ENCODE measurements at places on chromosomes 1 and 21.

GRCh38 chr21:15671188-15671587 lies 58.6 kb upstream of the USP25 start:
- no peak for DNase-seq

- peak; percentile 47 for DNase-seq
Measured at GRCh38 chr1:178310685-178311105, 186.1 kb downstream of the CLEC20A start.

- DNase-seq: no peak
Measured at GRCh38 chr21:26153758-26154157, 16.8 kb downstream of the APP start.

GRCh38 chr1:113684153-113684541 lies 75.1 kb downstream of the PHTF1 start:
- no peak for DNase-seq

DNA sequence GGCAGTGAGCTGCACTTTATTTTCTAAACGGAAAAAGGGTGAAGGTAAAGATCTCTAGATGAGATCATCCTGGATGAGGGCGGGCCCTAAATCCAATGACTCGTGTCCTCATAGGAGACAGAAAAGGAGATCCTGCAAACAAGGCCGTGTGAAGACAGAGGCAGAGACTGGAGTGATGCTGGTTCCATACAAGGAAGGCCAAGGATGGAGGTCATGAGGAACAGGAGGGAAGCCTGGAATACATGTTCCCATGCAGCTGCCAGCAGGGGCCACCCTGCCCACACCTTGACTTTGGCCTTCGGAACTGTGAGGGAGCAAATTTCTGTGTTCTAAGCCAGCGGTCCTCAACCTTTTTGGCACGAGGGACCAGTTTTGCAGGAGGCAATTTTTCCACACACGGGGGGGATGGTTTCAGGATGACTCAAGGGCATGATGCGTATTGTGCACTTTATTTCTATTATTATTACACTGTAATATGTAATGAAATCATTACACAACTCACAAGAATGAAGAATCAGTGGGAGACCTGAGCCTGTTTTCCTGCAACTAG lies 94.3 kb downstream of the PSMG1 start:
- DNase-seq: no peak

- no peak for DNase-seq
Measured at GRCh38 chr1:208209286-208209685, 34.9 kb downstream of the PLXNA2 start.

- DNase-seq: no peak
Measured at GRCh38 chr1:110556471-110556807, 37.5 kb upstream of the KCNA10 start.

GRCh38 chr1:108154314-108154713 lies 45.8 kb downstream of the SLC25A24 start:
- DNase-seq: no peak

DNA sequence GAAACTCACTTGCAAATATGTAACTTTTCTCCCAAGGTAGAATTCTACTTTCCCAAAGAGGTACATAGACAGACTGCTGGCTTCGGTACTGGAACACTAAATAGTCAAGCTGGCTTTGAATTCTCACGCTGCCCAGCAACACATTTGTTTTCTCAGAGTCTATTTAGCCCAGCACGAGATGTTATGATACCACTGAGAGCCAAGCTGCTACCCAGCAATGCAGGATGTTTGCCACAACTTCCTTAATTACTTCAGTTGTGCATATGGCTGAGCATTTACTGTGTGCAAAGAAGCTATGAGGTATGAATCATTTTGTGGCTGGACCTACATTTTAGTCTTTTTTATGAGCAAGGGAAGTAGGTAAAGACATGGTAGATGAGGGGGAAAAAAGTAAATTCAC lies 793.2 kb downstream of the PLA2G4A start:
- no peak for DNase-seq

GRCh38 chr1:216183454-216183853 lies 239.8 kb downstream of the USH2A start:
- DNase-seq: no peak

DNA sequence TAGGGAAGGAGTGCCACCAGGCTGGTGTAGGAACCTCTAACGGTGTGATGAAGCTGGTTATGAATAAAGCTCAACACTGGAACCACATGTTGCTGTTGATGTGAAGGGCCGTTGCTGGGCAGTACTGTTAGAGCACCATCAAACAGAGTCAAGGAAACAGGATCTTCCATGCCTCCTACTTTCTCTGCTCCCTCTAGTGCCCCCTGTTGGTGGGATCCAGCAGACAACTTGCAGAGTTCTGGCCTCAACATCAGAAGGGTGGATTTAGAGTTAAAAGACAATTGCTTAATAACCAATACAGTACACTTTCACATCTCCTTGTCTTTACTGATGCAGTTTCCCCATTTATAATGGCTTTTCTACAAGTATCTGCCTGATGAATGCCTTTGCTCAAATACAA lies 336.4 kb downstream of the NTNG1 start:
- peak; percentile 17 for DNase-seq

GRCh38 chr1:213988507-213989001 lies 781 bp downstream of the PROX1 start:
- DNase-seq: no peak

GRCh38 chr21:43333298-43334062 lies 93.5 kb downstream of the SIK1 start:
- no peak for DNase-seq

- DNase-seq: no peak
Measured at GRCh38 chr21:45637883-45638282, 5.6 kb upstream of the PCBP3 start.

- peak; percentile 53 for DNase-seq
Measured at GRCh38 chr1:46547481-46548383, 3.7 kb downstream of the KNCN start.

GRCh38 chr1:16396591-16396990 lies 29.5 kb downstream of the SZRD1 start:
- DNase-seq: no peak

GRCh38 chr1:74772945-74773344 lies 40.0 kb downstream of the TYW3 start:
- DNase-seq: no peak

DNA sequence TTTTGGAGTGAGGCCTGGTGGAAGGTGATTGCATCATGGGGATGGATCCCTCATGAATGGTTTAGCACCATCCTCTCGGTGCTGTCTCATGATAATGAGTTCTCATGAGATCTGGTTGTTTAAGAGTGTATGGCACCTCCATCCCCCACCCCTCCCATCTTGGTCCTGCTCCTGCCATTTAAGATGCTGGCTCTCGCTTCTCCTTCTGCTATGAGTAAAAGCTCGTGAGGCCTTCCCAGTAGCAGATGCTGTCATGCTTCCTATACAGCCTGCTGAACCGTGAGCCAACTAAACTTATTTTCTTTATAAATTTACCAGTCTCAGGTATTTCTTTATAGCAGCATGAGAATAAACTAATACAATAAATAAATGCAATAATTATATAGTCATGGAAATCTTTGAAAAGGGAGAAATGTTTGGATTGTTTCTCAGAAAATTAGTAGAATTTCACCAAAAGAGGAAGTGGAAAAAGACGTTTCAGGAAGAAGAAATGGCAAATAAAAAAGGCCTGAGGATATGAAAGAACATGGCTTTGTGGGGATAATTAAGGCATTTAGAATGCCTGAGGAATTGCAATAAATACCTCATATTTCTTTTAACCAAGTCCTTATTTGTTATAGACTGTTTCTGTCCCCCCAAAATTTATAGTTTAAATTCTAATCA lies 451.2 kb upstream of the ADGRL4 start:
- DNase-seq: no peak

GRCh38 chr1:113903501-113904292 lies 902 bp downstream of the AP4B1 start:
- DNase-seq: peak; percentile 24

GRCh38 chr1:221071777-221072176 lies 192.5 kb downstream of the HLX start:
- no peak for DNase-seq

DNA sequence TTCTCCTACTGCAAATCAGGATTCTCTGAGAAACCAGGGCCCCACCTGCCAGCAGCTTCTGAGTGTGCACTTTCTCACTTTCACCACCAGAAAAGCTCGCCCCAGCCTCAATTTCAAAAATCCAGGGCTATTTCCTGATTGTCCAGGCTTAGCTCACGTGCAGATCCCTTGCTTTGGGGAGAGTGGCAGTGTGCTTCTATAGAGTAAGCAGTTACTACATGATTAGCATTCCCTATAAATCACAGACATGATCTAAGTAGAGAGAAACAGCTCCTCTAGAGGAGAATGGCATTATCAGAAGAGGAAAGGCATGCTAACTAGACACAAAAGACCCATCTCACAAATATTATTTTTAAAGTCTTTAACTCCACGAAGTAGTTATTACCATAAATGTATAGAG lies 456.0 kb upstream of the PKN2 start:
- no peak for DNase-seq

- DNase-seq: no peak
Measured at GRCh38 chr1:214187121-214187900, 93.6 kb upstream of the SMYD2 start.

DNA sequence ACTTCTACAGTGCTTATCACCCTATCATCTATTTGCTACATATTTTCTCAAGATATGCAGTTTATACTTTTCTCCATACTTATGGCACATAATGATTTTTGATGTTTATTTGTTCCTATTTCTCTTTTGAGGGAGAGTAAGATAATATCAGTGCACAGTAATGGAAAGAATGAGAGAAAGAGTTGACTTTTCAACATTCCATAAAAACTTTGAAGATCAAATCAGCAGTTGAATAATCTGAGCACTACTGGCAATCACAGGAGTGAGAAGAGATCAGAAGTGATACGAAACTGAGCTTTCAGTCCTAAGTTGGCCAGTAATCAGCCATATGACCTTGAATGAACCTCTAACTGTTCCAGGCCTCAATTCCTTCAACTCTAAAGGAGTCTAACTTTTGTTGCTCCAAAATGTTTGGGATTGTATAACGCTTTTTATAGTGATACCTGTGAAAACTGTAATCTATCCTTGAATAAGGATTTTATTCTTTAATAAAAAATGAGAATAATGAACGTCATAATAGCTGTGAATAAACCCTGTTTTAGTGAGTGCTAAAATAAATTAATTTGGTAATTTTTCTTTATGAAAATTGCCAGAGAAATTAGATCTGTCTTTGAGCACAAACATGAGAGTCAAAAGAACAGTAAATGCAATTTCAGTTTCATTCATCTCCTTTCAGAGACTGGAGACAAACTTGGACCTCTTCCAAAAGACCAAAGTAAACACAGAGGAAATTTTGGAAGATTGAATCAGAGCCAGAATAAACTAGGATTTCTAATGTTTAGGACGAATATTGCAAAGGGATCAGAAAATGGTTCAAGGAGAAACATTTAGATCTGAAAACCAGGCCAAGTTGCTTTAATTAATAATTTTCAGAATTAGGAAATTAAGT lies 309.9 kb downstream of the ADGRL2 start:
- no peak for DNase-seq

- DNase-seq: no peak
Measured at GRCh38 chr1:167429612-167430011, 88.7 kb downstream of the CD247 start.

DNA sequence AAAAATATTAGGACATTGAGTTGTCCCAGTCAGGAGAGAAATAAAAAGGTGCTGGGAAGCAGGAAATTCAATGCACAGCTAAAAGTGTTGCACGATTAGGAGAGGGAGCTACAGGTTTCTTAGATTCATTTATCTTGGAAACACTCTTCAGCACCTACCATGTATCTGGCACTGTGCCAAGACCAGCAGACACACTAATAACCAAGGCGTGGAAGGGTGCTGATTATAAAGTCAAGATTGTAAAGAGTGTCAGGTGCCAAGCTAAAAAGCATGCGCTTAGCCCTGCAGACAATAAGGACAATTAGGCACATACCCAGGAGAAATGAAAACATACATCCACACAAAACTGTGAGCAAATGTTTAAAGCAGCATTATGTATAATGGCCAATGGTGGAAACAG lies 129.9 kb downstream of the DSCAM start:
- no peak for DNase-seq

- DNase-seq: no peak
Measured at GRCh38 chr1:241714321-241715218, 62.5 kb downstream of the WDR64 start.

- DNase-seq: no peak
Measured at GRCh38 chr1:156741481-156741983, 644 bp upstream of the MRPL24 start.

- no peak for DNase-seq
Measured at GRCh38 chr1:37846647-37847339, 12.6 kb downstream of the MTF1 start.

DNA sequence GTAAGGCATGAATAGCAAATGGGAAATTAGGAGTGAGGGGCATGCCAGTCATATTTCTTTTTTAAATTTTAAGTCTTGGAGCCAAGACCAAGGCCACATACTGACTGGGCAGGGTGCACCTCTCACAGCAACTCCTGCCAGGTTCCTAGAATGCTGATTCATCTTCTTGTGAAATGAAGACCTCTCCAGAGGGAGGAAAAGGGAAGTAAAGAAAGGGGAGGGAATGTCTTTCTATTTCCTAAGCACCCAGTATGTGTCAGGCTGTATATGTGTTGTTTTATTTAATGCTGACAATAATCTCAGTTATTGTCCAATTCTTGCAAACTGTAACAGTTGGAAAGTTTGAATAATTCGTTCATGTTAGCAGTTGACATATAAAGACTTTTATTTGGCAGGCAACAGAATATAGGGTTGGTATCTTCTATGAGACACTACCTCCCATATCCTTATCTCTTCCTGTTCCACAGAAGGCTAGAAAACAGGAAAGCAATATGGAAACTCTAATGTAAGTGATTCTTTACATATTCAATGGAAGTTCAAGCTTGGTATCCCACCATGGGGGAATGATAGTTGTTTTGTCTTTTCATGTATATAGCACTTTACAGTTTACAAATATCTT lies 259.1 kb upstream of the USP24 start:
- DNase-seq: no peak
